Esophagus mucosa (tissue), 1 donor: ENCODE measurements at places on chromosomes 16 and 17. TPM values are rescaled to one million over a fixed set of nuclear protein-coding genes. Genes with fewer than 3 reads are reported as not detected.

GRCh38 chr17:75791254-75791653, 6.6 kb downstream of the UNK start:
- no peak for ATAC-seq

SPECC1 gene
- total RNA-seq, result 13.8 TPM

- no peak for ATAC-seq
These were observed 6.3 kb downstream of the SGCA start for GRCh38 chr17:50172130-50172529.

DNA sequence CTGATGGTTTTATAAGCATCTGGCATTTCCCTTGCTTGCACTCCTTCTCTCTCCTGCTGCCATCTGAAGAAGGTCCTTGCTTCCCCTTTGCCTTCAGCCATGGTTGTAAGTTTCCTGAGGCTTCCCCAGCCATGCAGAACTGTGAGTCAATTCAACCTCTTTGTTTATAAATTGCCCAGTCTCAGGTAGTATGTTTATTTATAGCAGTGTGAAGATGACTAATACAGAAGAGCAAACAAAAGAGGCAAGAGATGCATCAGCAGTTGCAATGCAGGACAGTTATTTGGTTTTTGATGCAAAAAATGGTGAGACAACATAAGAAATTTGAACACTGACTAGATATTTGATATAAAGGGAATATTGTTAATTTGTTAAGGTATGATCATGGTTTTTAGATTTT, 16.8 kb downstream of the TMEM100 start:
- ATAC-seq, result peak; percentile 39

GRCh38 chr17:74457146-74457819, 9.2 kb upstream of the CD300A start:
- peak; percentile 32 for ATAC-seq

DNA sequence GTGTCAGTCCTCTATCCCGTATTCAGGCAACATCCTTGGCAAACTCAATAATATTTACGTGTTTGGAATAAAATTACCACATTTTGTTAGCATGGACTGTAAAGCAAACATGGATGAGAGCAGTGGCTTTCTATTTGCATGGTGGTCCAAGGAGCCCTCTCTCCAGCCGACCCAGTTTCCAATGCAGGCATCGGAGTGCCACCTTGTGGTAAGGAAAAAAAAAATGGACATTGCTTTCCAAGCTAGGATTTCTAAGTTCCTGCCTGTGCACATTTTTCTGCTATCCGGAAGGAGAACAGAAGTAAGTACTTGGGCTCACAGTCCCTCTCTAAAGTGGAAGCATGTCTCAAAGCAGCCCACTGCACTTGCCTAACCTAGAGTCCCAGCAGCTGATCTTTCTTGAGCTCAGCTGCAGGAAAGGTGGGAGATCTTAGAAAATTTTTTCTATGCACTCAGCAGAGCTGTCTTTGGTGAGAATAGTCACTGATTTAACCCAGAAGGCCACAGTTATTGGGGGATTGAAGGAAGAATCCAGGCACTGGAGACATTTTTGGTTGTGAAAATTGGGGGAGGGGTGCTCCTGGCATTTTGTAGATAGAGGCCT, 46.0 kb upstream of the ERCC4 start:
- ATAC-seq, result no peak

DNA sequence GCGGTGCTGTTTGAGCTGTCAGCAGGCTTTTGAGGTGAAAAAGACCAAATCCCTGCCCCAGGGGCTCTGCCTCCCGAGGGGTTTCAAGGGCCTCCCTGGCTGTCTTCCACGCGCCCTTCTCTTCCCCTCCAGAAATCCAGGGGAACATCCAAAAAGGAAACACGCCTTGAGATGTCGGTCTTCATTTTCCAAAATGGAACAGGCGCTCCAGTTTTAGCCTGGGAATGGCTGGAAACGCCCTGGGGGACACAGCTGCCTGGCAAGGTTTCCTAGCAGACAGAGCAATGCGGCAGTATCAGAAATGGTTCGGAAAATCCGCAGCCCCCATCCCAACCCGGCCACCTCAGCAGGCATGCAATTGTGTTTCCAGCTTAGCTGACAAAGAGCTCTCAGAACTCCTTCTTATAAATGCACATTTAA, 16.6 kb upstream of the LITAF start:
- no peak for ATAC-seq

DNA sequence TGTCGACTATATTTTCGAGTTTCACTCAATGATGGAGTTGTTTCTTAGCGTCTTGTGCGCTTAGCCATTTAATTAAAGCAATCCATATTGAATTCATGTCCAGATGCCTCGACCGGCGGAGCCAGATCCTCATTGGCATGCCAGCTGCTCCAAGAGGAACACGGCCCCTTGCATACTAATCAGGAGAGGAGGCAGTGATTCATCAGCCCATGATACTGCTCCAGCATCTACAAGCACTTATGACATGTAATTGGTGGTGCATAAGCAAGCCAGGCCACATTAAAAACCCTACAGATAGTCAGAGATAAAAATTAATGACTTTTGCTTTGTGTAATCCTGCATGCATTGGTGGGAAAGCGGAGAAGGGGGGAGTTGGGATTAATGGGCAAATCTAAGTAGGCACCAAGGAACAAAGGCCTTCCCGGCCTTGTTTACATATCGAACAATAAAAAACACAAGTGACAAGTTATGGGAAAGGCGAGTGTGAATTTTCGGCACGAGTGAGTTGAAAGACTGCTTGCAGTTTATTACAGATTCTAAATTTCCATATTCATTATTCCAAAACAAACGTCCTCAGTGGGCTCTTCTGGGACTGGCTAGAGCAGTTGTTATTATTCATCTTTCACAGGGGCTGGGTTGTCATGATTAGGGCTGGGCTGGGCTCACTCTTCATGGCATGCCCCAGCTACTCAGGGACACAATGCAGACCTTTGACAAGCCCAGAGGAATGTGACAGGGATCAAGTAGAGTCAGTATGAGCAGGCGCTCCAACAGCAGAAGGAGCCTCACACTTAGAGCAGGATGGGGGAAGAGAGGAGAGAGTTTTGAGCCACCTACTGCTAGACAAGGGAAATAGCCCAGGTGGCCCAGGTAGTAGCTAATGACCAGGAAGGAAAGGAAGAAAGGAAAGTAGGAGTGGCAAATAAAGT, 281.7 kb upstream of the ZFHX3 start:
- no peak for ATAC-seq

KRTAP17-1 gene
- total RNA-seq, result not detected

- ATAC-seq, result peak; percentile 71
These were observed 14.0 kb upstream of the SPHK1 start for GRCh38 chr17:76370261-76370993.

DNA sequence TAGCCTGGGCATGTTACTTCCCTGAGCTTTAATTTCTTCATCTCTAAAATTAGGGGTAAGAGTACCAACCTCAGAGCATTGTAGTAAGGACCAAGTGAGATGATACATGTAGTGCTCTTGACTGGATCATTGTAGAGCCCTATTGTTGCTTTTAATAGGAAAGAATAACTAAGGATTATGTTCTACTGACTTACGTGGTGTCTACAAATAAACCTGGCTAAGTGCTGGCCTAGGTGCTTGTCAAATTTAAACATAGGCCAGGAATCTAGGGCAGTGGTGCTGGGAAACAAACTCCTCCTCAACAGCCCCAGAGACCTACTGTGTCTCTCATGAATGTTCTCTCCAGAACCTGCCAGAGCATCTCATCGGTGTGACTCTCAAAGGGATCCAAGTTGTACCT, 69.4 kb downstream of the ABCC12 start:
- no peak for ATAC-seq

HBA2 gene
- 8.2 TPM for total RNA-seq

GRCh38 chr16:89899879-89900481, 18.7 kb upstream of the MC1R start:
- no peak for ATAC-seq

GRCh38 chr17:60091109-60091508, 12.4 kb upstream of the HEATR6 start:
- peak; percentile 40 for ATAC-seq

CDRT15 gene
- total RNA-seq, result not detected

DNA sequence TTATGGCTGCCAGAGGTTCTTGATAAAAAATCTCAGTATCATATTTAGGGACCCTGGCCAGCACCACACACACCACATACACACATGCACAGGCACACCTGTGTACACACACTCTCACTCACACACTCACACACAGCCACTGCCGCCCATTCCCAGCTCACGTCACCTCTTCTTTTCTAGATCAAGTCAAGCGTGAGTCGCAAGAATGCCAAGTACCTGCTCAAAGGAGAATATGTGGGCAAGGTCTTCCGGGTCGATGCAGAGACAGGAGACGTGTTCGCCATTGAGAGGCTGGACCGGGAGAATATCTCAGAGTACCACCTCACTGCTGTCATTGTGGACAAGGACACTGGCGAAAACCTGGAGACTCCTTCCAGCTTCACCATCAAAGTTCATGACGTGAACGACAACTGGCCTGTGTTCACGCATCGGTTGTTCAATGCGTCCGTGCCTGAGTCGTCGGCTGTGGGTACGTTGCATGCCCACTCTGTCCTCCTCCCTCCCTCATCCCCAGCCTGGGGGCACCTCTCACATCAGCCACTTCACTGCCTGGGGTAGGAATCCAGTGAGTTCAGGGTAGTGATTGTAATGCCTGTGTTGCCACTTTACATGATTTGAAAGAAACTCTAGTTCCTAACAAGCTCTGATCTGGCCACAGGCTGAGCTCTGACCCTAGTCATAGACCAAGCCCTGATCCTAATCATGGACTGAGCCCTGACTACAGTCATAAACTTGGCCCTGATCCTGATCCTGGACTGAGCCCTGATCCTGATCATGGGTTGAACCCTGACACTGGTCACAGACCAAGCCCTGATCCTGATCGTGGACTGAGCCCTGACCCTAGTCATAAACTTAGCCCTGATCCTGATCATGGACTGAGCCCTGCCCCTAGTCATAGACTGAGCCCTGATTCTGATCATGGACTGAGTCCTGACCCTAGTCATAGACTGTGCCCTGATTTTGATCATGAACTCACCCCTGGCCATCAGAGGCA, 20.4 kb downstream of the CDH5 start:
- ATAC-seq, result no peak

GRCh38 chr16:68331879-68332410, 21.1 kb downstream of the PRMT7 start:
- no peak for ATAC-seq

PIK3R5 gene
- total RNA-seq, result 0.88 TPM

SPATA22 gene
- total RNA-seq, result not detected

GRCh38 chr17:71572343-71572742, 548.5 kb upstream of the SOX9 start:
- peak; percentile 20 for ATAC-seq

DNA sequence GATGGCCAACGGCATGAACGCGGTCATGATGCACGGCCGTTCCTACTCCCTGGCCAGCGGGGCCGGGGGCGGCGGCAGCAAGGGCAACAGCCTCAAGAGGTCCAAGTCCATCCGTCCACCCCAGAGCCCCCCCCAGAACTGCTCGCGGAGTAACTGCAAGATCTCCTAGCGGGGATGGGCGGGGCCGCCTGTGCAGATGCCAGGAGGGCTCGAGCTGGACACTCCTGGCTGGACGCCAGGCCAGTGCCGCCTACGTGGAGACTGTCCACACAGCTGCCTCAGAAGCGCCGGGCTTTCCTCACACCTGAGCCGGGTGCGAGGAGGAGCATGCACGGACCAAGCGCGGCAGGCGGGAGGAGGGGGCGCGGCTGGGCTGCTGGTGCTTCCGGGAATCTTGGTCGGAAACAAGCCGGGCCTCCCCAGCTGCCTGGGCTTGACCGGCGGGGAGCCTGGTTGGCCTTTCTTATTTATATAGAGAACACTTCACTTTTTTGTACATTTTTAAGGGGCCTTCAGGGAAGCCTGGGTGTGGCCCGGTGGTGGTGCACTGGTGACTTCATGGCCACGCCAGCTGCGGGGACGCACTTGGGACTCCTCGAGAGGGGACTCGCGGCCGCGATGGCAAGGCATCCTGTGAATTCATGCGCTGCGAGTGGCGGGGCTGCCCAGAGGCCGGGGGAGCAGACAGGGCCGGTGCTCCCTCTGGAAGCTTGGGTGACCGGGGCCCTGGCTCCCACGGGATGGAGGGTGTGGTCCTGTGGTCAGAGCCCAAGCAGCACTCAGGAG, 3.1 kb upstream of the WFIKKN1 start:
- ATAC-seq, result no peak
